ENCODE measurements at places on chromosomes 7 and 10. TPM values are rescaled to one million over a fixed set of nuclear protein-coding genes. Genes with fewer than 3 reads are reported as not detected.

DNA sequence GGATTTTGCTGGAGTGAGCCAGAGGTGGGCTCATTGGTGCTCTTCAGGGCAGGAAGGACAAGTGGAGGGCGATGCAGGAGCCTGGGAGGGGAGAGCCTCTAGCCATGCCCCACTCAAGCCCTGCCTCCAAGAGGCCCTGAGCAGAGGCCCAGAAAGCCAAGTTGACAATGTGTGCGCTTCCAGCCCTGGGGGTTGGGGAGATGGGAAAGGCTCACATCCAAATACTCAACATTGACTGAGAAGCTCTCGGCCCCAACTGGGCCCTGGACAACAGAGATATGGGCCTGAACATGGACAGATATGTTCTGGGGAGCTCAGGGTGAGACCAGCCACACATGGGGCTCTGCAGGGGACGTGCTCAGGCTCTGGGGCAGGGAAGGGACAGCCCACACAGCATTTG lies 39.0 kb downstream of the FRMPD2 start:
- no peak overlapping the region for H3K27ac ChIP-seq
- H3K27me3 ChIP-seq = no peaks in the 10 kb centered on the region
- no peaks in the 10 kb centered on the region for H3K4me1 ChIP-seq
- no peaks in the 10 kb centered on the region for H3K36me3 ChIP-seq

GRCh38 chr7:150409300-150410030 lies 30.3 kb downstream of the ZNF775 start:
- no peak overlapping the region for H3K27ac ChIP-seq
- H3K27me3 ChIP-seq = no peaks in the 10 kb centered on the region
- peaks cover 7% of the 10 kb centered on the region for H3K36me3 ChIP-seq

DNA sequence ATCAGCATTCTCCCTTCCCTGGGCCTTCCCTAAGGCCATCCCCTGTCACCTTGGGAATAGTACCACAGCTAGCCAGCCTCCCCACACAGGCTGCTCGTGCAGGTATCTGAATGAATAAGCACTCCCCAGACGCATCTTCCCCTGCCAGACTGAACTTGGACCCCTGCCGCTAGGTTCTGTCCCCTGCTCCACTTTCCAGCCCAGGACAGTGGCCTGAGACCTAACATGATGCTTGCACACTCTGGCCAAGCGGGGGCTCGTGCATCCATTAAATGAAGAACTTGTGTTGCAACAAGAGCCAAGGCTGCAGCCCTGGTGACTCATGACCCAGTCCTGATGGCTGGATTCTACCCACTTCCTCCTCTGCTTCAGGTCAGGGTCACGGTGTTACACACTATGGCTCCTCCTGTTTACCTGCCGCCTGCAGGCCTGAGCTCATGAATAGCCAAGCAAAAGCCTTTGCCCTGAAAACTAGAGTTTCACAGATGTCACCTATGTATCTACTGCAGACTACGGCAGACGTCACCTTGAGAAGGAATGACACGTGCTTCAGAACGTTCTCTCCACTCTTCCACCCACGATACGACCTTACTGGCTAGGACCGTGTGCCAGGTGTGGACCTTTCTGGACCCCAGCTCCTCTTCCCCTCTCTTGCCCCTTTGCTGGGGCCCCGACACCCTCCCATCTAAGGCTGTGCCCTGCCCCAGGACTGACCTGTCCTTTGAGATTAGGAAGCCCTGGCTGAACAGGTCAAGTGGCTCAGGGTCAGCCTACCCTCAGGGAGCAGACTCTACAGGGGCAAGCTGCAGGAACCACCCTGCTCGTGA lies 6.5 kb downstream of the ASB13 start:
- no peak for DNase-seq
- no peak overlapping the region for H3K4me3 ChIP-seq
- no peaks in the 10 kb centered on the region for H3K36me3 ChIP-seq
- H3K27ac ChIP-seq = peak overlapping the region; percentile 15
- H3K4me1 ChIP-seq = peaks cover 19% of the 10 kb centered on the region

GRCh38 chr7:114100810-114101209 lies 182.0 kb upstream of the PPP1R3A start:
- H3K36me3 ChIP-seq = peaks cover 6% of the 10 kb centered on the region
- no peak for DNase-seq
- H3K4me3 ChIP-seq = no peak overlapping the region
- H3K4me1 ChIP-seq = peaks cover 7% of the 10 kb centered on the region
- H3K27me3 ChIP-seq = peaks cover 4% of the 10 kb centered on the region

- H3K27me3 ChIP-seq = no peaks in the 10 kb centered on the region
- H3K27ac ChIP-seq = no peak overlapping the region
- no peak for DNase-seq
- no peak overlapping the region for H3K4me3 ChIP-seq
- H3K4me1 ChIP-seq = peaks cover 6% of the 10 kb centered on the region
- H3K36me3 ChIP-seq = no peaks in the 10 kb centered on the region
These were observed 68.5 kb downstream of the CCDC71L start for GRCh38 chr7:106592282-106593027.

- DNase-seq = no peak
- H3K4me1 ChIP-seq = peaks cover 8% of the 10 kb centered on the region
- H3K27ac ChIP-seq = no peak overlapping the region
- H3K4me3 ChIP-seq = no peak overlapping the region
These were observed 8.9 kb upstream of the DYNC2I1 start for GRCh38 chr7:158847451-158847866.

Gene BET1
- total RNA-seq = 26.9 TPM

Gene SORBS1
- 25.1 TPM for total RNA-seq

Gene SPDYE2B
- not detected for total RNA-seq

Gene SYT15
- 3.0 TPM for total RNA-seq

Gene CC2D2B
- 0.78 TPM for total RNA-seq

Gene WDR86
- total RNA-seq = 274 TPM
